ENCODE measurements at places on chromosomes 2 and 18.

GRCh38 chr2:174412256-174412655 is 16.7 kb downstream of the SCRN3 start:
- no peak for DNase-seq

DNA sequence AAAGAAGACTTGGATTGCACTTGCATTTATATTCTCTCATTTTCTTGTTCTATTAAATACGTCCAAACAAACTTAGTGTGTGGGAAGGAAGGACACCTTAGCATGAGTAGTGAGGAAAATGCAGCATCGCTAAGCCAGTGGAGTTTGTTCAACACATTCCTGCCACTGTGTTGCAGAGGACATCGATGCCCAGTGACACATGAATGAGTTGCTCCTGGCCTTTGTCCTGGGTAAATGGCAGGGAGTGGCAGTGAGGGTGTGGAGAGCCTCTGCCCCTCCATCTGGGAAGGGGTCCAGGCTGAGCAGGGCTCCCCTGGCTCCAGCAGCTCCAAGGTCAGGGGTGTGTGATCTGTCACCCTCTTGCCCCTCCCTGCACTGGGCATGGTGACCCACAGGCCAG is 75.9 kb downstream of the CABLES1 start:
- DNase-seq: no peak

DNA sequence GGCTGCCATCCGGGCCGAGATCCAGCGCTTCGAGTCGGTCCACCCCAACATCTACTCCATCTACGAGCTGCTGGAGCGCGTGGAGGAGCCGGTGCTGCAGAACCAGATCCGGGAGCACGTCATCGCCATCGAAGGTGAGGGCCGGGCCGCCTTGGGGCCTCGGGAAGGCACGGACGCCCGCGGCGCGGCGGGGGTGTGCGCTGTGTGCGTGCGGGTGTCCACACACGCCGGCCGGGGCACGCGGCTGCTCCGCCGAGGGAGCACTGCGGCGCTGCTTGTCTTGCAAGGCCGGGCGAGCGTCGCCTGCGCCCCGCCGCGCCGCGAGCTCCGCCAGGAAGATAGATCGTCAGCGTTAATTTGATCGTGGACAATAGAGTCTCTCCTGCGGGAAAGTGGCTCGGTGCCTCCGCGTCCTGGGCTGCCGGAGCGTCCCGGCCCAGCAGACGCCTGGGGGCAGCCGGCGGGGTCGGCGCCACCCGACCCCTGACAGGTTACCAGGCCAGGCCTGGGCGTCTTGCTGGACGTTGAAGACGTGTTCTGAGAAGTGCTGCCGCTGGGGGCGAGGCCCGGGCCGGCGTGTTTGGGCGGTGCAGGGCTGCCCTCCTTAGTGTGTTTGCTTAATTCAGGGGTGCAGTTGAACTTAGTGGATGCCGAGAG is 1.0 kb downstream of the AGAP1 start:
- no peak for DNase-seq

DNA sequence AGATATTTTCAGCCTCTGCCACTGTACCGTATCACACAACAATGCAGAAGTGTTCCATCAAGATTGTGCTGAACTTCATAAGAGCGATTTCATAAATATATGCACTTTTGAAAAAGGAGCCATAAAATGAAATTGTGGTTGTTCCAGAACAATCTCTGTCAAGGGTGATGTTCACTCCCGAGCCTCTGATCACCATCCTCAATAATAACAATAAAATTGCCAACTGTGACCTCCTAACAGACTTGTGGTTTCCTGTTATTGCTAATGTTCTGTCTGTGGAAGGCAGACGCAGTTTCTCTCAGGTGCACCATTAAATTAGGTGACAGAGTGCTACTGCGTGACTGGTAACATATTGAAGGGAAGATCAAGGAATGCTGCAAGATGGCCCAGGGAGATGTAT is 383.7 kb downstream of the SOCS6 start:
- DNase-seq: no peak

DNA sequence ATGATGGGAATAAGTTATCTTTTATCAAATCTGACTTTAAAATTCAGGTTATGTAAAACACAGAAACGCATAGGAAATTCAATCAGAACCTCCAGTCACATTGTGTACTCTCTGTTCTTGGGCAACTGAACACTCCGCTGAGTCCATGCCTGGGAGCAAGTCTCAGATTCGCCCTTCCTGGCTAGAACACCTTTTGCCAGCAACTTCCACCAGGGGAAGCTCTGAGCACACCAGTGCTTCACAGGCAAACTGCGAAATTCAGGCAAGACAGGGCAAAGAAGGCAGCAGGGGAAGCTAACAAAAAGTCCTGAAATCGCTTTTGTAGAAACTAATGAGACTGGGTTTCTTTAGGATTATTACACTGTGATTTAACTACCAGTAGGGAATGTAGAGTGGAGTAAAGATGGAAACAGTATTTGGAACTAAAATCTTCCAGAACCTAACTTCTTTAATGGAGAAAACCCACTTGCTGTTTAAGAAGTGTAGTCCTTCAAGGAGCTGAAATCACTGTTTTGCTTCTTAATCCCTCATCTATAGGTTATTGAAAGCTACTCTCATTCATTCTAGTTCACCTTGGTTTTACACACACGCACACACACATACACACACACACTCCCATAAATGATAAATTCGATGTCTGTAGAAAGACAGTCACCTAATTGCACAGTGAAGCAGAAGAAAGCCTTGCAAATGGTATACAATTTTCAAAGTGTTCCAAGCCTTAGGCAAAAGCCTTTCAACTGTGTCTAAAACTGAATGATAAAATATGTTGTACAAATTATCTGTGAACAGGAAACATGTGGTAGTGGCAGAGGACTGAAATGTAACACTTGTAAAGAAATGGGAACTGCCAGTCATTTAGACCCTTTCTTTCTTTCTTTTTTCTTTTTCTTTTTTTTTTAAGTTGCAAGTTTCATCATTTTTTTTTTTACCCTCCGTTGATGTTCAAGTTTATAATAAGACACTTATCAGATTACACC is 214.5 kb downstream of the TMEM182 start:
- DNase-seq: no peak

GRCh38 chr2:118255301-118255700 is 167.0 kb downstream of the INSIG2 start:
- no peak for DNase-seq

- DNase-seq: no peak
Measured at GRCh38 chr18:75659535-75660023, 232.1 kb upstream of the SMIM21 start.

GRCh38 chr2:28300485-28301341 is 91.9 kb upstream of the FOSL2 start:
- DNase-seq: no peak

DNA sequence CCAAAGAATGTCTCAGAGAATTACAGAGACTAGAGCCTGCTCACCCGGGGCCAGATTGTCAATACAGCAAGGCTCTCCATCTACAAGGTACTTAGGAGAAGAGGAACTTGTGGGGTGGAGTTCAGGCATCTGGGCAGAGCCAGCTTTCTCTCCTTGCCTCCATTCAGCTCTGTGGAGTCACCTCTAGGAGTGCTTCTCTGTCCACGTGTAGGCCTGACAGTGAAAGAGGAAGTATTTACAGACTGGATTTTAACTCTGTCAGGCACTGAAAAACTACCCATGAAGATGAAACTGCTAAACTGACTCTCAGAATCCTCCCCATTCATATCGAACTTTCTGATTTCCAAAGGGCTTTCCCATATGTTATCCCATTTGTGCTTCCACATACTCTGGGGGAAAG is 315.6 kb downstream of the SETBP1 start:
- no peak for DNase-seq

DNA sequence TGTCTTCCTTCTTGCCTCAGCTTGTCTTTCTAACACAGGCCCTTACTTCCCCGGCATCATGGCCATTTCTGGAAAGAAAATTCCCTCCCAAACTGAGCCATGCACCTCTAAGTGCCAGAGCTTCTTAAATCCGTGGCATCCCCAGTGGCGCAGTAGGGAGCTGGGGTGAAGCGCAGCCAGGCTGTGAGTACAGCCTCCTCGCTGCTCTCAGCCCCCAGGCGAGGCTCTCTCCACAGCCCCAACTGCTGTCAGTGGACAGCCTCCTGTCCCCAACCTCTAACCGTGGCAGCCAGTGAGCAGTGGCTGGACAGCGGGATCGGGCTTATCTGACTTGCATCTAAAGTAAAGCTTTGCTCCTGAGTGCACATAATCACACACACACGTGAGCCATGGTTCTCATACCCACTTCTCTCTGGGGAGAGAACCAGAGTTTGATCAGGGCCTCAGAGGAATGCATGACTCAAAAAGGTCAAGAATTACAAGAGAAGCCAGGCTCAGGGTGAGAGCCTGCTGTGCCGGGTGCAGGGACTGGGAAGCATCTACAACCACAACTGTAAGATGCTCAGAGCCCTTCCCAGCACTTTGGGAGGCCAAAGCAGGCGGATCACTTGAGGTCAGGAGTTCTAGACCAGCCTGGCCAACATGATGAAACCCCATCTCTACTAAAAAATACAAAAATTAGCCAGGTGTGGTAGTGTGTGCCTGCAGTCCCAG is 50.7 kb downstream of the SFXN5 start:
- DNase-seq: no peak

DNA sequence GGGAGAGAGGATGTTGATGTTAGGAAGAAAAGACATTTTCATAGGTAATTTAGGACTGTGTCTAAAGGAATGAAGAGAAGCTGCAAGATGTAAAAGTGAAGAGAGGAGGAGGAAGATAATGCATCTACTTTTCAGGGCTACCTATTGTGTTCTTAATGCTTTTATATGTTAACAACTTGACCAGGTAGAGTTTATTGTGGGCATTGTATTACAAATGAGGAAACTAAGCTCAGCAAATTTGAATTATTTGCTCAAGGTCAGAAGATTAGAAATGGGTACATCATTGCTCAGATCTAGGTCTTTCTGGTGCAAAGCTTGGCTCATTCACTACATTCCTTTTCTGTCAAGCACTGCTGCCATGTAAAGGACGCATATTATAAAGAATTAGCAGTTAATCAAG is 441.7 kb downstream of the THSD7B start:
- no peak for DNase-seq

DNA sequence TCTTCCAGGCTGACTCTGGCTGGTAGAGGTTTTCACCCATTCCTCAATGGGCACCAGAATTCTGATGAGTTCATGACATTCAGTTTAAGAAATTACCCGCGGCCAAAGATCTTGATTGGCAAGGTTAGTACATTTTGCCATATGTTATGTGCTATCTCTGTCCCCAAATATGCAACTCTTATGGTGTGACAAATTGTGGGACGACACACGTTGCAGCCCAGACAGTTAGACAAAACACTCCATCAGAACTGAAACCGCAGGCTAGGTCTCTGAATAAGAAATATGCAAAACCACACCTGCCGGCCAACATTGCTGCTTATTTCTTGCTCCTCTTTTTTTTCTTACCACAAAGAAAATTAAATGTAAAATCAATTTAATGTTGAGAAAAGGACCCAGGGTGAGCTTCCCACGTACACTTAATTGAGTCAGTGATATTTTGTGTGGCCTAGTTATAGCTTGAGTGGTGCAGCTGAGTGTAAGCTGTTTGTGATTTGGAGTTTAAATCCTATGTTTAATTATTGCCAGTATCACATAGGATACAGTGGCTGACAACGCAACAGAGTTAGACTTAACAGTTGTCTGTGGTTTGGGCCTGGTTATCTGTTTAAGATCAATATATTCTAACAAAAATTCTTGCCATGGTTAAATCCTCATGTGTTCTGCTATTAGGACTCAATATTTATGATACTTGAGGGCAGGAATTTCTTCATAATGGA is 35.7 kb upstream of the LTBP1 start:
- DNase-seq: no peak

- no peak for DNase-seq
Measured at GRCh38 chr2:106705877-106706276, 180.1 kb downstream of the ST6GAL2 start.

- no peak for DNase-seq
Measured at GRCh38 chr2:197207598-197207997, 103.0 kb downstream of the ANKRD44 start.

DNA sequence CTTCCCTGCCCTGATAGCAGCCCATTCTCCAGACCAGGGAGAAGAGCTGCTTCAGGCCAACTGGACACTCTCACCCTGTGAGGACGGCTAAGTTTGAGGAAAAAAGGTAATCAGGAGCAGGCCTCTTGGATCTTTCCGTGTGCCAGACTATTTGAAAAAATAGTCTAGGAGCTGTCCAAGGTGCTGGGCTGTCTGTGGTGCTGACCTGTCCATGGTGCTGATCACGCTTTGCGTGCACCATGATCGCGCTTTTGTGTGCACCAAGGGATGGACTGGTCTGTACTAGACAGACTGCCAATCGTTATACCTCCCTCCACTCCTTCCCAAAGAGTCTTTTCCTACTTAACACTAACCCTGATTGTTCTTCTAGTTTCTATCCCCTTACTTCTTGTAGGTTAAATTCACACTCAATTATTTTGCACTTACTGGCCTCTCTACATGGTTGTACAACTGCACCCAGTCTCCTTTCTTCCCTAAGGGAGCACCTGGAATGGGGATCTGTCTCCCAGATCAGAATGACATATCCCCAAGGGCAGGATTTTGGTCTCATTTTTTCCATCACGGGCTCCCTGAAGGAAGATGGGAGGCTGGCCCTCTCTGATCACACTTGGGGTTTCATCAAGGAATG is 295.4 kb downstream of the CELF4 start:
- no peak for DNase-seq

DNA sequence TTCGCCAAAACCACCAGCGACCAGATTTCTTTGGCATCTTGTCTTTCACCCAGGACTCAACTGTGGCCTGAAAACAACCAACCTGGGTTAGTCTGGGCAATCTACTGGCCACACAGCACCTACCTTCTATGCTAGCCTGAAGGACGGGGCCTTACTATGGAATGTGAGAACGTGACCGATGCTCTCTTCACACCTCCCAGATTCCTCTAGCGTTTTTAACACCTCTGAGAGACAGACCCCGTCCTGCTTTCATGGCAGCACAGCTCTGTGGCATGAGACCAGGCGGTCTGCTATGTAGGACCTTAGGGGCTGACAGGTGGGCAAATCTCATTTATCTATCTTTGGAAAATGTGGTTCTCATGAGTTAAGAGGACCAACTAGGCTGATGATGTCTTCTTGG is 80.9 kb downstream of the EMILIN2 start:
- DNase-seq: no peak

- no peak for DNase-seq
Measured at GRCh38 chr2:217729421-217730053, 273.3 kb downstream of the TNS1 start.

DNA sequence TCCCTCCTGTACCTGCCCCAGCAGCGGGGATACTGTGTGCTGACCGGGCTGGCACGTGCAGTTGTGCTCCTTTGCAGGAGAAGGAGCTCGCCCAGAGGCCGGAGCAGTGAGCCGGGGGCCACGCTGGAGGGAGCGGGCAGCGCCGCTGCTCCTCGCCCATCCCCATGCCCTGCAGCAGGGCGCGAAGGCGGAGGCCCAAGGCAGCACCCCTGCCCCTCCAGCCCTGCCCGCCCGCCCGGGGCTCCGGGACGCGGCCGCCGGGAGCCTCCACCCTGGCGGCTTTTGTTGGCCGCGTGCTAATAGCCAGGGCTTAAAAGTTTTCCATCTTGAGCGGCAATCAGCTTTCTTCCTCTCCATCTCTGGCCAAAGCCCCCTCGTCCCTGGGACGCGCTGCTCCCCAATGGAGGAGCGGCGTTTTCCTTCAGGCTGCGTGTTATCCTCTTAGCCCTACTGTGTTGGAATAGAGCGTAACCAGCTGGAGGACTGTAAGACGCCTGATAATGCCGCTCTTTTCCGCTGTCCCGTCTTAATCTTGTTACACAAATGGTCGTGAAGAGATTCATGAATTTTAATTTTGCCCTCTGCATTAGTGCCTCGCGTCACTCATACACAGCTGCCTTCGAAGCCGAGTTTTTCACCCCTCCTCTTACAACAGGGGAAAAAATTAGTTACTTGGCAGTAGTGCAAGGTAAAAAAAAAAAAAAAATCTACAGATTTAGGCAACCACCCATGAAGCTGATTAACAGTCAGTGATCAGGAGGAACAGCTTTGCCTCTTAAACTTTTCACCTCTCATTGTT is 172.9 kb upstream of the SIX3 start:
- DNase-seq: no peak
